ENCODE measurements at places on chromosomes 2 and 18.
A peak's percentile ranks its signal among the peaks of the same experiment; 100 is the strongest.

- no peak for DNase-seq
Observed at GRCh38 chr2:37366773-37367172, 22.3 kb downstream of the QPCT start.

- no peak for DNase-seq
Observed at GRCh38 chr2:137872577-137872976, 91.7 kb upstream of the HNMT start.

DNA sequence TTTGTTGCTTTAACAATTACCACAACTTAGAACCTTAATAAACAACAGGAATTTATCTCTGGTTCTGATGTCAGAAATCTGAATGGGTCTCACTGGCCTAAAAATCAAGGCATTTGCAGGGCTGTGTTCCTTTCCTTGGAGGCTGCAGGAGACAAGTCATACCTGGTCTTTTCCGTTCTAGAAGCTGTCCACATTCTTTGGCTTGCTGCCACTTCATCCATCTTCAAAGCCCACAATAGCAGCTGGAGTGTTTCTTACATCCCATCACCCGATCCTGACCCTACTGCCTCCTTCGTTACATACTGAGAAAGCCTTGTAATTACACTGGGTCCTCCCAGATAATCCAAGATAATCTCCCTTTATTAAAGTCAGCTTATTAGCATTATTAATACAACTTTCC, 18.1 kb downstream of the NETO1 start:
- no peak for DNase-seq

- no peak for DNase-seq
Observed at GRCh38 chr18:13318731-13319501, 100.4 kb downstream of the LDLRAD4 start.

DNA sequence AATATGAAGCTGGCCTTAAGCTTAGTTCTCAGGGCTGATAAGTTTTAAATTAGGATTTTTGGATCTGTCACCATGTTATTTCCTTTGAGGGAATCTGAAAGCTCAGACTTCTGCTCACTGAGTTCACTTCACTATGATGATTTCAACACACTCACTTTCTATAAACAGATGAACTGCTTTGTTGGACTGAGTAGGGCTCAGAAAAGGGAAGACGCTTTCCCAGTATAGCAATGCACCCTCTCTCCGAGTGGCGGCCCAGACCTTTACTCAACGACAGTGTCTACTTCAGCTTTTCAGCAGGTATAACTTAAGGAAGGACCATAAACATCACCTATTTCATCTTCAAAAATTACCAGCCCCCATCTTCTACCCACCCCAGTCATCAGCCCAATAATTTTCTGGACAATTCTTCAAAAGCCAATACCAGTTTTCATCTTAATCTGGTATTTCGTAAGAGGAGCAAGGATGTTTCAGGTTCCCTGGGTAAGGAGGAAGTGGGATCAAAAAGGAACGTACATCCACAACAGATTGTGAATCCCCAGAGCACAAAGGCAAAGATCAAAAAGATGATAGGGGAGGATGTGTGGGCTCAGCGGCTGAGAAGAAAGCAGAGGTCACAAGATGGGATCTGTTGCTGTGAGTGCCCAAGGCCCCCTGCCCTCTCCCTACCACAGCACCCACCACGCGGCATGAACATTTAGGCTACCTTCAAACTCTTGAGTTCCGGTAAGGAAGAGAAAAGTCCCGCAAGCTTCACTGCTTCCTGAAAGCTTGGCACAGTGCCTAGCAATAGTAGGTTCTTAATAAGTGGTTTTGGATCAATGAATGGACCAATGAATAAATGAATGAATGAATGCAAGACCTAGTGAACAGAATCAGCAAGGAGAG, 41.9 kb downstream of the LPIN2 start:
- no peak for DNase-seq

GRCh38 chr2:120012363-120012762, 514 bp upstream of the EPB41L5 start:
- no peak for DNase-seq

DNA sequence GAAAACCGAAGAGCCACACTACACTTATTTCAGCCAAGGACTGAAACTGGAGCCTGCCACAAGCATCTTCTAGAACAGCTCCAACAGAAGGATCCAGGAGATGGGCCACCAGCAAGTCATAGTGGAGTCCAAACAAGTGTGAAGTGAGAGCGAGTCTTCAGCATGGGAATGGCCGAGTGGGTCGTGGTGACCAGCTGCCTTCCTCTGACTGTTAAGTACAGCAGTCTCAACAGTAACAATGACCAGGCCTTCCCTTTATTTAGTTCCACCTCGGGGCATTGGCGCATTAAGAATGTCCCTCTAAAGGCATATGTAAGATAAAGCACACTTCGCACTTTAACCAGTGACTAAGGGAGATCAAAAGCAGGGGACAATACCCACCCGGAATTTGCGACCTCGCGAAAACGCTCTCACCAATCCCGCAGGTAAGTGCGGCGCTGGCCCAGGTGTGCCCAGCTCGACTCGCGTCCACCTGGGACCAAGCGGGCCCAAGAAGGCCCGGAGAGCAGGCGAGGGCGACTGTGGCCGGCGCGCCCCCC, 1.1 kb downstream of the L3MBTL4 start:
- DNase-seq: no peak

DNA sequence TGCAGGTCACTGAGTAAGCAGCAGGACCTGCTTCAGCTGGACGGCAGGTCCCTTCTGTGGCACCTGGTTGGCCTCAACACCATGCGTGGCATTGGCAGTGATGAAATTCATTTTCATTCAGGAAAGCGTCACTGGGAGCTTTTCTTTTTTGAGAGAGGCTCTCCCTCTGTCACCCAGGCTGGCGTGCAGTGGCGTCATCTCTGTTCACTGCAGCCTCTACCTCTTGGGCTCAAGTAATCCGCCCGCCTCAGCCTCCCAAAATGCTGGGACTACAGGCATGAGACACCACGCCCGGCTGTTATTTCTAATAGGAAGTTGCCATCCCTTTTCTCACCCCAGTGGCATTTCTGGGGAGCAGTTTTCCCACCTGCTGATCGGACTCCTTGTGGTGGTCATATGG, 39.3 kb downstream of the NCK2 start:
- no peak for DNase-seq

DNA sequence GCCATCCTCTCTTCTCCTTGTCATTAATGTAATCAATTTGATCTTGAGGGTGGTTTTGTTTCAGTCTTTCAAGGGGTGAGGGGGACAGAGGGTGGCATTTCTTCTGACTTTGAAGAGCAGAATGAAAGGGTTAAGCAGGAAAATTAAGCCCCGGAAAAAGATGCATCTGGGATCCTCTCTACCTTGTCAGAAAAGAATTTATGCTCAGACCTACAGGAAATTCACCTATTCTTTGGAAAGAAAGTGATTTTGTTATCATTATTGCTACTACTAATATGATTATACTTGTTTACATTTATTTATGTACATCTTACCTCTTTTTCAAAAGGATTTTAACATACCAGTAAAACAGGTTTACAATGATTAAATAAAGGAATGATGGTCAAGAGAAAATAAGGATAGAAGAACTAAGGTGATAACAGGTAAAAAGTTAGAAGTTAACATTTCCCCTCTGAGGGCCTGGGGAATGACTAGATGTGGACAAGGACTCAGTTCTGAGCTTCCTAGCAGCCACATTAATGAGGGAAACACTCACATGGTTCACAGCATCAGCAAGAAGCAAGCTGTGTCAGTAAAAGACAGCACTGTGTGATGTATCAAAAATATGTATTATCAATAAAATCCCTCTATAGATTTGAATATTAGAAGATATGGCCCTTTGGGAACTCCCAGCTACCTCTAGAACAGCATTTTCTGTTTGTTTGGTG, 151.4 kb downstream of the MYCN start:
- DNase-seq: no peak

GRCh38 chr2:146669735-146670134, 1175.1 kb upstream of the ACVR2A start:
- no peak for DNase-seq

DNA sequence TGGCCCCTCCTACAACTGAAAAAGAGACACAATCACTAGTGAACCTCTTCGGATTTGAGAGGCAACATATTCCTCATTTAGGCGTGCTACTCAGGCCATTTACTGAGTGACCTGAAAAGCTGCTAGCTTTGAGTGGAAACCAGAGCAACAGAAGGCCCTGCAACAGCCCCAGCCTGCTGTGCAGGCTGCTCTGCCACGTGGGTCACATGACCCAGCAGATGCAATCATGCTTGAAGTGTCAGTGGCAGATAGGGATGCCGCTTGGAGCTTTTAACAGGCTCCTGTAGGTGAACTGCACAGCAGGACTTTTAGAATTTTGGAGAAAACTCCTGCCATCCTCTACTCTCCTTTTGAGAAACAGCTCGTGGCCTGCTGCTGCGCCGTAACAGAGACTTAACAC, 578.6 kb upstream of the RAB6C start:
- no peak for DNase-seq

DNA sequence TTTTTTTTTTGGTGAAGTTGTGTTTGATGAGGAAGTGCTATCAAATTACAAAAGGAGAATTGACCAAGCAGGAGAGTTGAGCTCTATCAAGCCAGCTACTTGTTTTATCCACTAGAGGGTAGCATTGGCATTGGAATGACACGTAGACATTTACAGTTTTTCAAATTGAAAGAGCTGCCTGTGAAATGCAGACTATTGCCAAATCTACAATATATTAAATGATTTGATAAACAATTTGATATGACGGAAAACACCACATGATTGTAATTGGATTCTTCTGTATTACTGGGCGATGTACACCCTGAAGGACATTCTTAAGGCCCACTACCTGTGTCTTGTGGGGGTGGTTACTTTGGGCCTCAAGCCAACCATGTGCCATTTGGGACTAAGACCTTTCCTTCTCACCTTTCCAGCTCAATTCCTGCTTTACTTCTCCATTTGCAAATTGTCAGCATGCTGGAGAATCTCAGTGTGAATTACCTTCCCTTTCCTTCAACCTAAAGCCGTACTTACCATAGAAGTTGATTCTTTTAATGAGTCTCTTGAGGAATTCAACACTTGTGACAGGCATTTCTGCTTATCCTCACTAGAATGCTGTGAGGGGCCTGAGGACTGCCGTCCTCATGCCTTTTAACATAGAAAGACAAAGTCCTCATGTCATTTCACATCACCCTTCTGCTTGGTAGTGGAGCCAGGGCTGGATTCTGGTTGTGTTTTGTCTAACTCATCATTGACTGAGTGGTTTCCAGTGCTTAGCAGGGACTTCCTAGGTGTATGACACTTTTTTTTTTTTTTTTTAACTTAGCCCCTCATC, 134.8 kb upstream of the THUMPD2 start:
- no peak for DNase-seq

DNA sequence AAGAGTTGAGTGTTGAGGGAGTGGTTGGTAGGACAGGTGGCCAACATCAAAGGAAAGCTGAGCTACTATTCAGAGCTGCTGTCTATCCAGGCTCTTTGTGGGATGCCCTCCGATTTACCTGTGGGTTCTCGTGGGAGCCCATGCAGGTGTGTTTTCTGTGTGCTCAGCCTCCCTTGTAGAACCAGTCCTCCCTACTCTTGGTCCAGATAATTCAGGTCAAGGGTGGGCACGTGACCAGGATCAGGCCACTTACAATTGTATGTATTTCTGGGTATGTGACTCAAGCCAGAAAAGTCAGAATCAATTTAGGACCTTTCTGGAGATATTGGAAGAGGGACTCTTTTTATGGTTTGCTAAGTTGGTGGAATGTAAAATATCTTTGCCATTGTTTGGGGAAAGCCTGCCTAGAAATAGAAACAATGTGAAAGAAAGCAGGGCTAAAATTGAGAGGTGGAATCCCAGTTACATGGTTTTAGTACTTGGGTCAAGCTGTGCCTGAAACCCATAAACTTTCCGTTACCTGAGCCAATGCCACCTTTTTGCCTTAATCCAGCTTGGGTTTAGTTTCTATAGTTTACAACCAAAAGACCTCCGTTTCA, 93.2 kb downstream of the PDCL3 start:
- DNase-seq: no peak

DNA sequence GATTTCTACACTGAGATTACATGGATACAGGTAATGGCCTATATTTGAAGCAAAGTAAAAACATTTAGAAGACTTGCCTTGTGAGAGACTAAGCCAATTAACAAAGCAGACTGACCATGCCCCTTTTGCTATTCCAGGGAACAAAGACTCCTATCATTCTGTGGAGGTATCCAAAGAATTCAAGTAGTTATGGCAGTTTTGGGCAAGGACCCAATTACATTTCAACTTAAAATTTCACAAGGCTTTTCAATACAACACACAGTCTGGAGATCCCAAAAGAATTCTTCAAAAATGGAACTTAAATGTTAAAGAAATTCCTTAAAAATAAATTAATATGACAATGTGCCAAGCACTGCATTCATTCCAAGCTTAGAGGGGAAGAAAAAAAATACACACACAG, 109.2 kb upstream of the CHRNA1 start:
- no peak for DNase-seq

- no peak for DNase-seq
Observed at GRCh38 chr2:1830936-1831619, 86.8 kb upstream of the PXDN start.

- no peak for DNase-seq
Observed at GRCh38 chr2:164314148-164314547, 307.1 kb downstream of the GRB14 start.

GRCh38 chr2:109527846-109528705, 85.7 kb downstream of the SEPTIN10 start:
- DNase-seq: peak; percentile 4

- DNase-seq: no peak
Observed at GRCh38 chr18:56321470-56321869, 316.9 kb downstream of the TXNL1 start.

- no peak for DNase-seq
Observed at GRCh38 chr2:20008703-20009102, 3.8 kb downstream of the MATN3 start.

DNA sequence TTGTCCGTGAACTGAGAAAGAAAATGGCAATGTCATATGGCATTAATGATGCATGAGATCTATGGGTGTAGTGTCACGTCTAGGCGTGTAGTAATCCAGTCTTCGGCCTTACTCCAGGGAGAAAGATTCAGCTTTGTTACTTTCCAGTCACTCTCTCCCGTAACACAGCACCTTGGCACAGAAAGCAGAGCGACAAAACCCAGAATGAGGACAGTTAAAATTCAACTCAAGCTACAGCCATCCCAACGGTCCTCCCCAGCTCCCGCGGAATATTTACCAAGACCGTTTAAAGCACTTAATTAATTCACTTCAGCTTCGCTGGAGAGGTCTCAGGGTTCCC, 797 bp upstream of the CRIM1 start:
- DNase-seq: no peak

GRCh38 chr2:20333738-20334137, 16.9 kb downstream of the PUM2 start:
- no peak for DNase-seq
